ENCODE measurements at places on chromosomes 7 and 10.

DNA sequence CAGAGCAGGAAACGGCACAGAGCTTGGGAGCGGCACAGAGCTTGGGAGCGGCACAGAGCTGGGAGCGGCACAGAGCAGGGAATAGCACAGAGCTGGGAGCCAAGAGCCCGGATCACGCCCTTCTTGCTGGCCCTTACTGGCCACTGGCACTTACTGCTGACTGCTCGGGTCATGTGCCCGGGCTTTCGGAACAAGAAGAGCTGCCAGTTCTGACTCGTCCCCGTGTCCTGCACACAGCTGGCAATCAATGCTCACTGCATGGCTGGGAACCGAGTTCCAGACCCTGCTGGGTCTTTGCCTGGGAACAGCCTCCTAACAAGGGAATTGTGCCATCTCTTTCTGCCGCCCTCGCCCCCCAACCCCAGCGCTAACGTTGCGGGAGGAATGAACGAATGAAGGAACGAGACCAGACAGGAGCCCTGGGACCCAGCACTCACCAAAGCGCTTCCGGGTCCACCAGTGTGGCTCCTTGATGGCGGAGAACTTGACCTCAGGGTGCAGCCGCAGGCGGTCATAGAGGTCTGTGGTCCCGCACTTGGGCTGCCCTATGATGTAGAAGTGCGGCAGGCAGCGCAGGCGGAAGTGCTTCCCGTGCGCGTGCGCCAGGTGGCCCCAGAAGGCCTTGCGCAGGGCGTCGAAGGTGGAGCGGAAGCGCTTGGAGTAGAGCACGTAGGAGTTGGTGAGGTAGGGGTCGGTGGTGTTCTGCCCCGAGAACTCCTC is 49.1 kb downstream of the CHST15 start:
- DNase-seq = no peak

- DNase-seq = peak; percentile 74
These were observed 34.8 kb downstream of the MTURN start for GRCh38 chr7:30169579-30169978.

DNA sequence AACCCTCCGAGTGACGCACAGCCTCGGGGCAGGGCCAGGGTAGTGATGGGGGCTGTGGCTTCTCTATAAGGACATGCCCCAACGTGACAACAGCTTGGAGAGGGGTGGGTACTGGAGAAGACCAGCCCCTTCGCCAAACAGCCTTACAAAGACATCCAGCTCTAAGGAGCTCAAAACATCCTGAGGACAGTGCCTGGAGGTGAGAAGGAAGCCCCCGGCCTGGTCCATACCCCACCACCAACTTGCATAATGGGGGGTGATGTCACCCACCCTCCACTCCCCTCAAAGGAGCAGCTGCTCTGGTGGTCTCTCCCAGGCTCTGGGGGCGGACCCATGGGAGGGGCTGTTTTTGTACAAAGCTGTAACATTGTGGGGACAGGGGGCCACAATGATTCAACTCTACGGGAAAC is 15.1 kb downstream of the PRSS2 start:
- DNase-seq = no peak

- no peak for DNase-seq
These were observed 23.9 kb downstream of the KLF6 start for GRCh38 chr10:3761021-3761686.

DNA sequence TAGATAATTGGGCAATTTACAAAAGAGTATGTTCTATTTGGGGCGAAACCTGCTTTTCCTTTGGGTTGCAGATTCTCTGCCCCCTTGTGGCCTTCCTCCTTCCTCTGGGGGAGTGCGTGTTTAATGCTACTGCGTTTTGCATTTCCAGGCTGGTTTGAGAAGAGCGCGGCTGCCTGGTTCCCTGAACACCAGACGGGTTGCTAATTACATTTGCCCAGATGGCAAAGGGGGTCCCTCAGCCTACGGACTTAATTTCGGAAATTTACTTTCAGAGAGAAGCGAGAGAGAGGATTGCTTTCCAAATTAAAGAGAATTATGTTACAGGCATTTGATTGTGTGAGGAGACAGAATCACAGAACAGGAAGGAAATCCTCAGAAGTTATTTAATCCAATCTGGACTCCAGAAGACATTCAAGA is 91.9 kb upstream of the JAZF1 start:
- no peak for DNase-seq
